Fibroblast of skin of right biceps (primary cell): ENCODE measurements at places on chromosomes 3 and 15.

GRCh38 chr15:68789534-68790241, 31.0 kb downstream of the ANP32A start:
- DNase-seq: peak; percentile 87

DNA sequence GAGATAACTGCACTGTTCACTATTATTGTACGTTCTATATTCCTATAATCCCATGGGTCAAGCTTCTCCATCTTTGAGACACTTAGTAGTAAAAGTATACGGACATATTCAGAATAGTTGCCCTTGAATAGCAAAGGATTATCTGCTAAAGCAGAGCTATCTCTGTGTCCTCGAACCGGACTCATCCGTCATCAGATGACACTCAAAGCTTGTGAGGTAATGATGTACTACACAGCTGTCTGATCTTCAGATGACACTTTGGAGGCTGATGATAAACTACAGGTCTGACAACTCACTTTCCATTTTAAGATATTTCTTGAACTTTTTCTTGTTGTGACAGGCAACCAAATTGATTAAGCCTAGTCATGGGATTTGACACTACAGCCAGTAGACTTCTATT, 240.2 kb downstream of the SCAPER start:
- no peak for DNase-seq

- DNase-seq: no peak
Measured at GRCh38 chr3:38636881-38637280, 12.6 kb downstream of the SCN5A start.

DNA sequence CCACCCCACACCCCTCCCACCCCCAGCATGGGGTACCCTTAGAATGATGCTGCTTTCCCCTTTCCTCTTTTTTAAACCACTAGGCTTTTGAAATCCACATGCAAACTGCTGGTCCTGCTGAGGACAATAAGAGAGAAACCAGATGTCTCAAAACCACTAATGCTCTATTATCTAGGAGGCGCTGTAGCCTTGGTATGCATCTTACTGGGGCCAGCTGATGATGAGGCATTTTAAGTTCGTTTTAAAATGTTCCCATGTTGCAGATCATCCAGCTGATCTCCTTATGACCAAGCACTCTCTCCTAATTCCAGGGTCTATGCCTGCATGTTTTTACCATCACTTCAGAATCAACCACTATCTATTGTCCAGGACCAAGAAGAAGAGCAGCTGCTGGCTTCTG, 1.3 kb downstream of the NME9 start:
- peak; percentile 27 for DNase-seq
